Effector memory CD4-positive, alpha-beta T cell (primary cell): ENCODE measurements at places on chromosomes 6 and 20.

DNA sequence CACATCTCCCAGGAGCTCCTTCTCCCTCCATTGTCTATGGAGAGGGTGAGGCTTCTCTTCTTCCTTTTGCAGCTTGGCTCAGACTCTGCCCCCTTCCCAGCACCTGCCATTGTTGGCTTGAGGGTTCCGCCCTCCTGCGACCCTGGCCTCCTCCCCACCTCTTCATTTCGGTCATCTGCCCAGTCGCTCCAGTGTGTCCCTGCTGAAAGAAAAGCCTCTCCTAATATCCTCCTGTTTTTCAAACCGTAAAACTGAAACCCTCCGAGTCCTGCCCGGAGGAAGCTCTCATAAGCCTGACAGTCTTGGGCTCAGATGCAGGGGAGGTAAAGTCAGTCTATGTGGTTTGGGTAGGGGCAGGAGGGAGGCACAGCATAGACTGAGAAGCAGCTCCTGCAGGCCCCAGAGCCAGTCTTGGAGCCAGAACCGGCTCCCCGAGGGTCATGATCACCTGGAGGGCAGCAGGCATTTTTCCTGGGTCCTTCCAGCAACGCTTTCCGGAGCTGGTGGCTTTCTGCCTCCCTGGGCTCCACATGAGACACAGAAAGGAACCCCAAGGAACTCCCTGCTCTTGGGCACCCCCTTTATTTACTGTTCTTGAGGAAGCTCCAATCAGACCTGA is 235.1 kb downstream of the SMOC2 start:
- no peak for DNase-seq

- no peak for DNase-seq
Observed at GRCh38 chr6:123380257-123380656, 256.5 kb downstream of the TRDN start.

GRCh38 chr6:81708113-81708699 is 44.3 kb downstream of the TENT5A start:
- DNase-seq, result no peak

DNA sequence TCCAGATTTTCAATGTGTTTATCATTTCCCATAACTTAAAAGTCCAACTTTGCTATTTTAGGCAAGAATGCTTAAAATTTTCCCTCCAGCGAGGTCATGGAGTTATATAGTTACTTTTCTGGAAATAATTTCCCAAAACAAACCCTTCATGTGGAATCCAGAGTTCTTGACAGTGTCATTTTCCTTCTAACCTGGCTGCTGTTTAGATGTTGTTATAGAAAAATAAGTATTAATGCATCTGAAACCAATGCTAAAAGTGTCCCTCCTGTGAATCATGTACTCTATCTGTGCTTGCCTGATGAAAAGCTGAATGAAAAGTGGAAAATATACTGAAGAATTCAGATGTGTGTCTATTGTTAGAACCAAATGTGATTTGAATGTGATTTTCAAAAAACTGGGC is 245.3 kb upstream of the HSF2 start:
- DNase-seq, result no peak

DNA sequence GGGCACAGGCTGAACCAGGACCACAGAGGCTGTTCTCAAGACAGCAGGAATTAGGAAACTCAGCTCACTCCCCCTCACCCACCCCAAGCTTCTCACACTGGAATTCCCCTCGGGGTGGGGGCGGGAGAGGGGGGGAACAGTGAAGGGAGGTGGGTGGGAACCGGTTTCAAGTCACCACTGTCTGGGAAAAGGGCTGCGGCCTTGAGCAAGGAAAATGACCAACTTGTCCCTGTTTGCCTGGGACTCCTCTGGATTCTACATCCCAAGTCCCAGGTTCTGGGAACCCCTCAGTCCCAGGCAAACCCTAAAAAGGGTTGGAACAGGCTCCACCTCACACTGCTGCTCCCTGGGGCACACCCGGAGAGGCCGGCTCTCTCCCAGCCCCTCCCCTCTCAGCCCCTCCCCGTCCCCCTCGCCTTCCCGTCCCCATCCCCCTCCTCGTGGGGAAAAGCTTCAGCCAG is 230.7 kb downstream of the TFAP2C start:
- no peak for DNase-seq
